ENCODE measurements at places on chromosomes 12 and 14. TPM values are rescaled to one million over a fixed set of nuclear protein-coding genes. Genes with fewer than 3 reads are reported as not detected.

GRCh38 chr12:48826209-48826855 is 8.0 kb downstream of the CACNB3 start:
- no peak for DNase-seq

Gene BBS10
- total RNA-seq, result 3.7 TPM

GRCh38 chr12:124837958-124838803 is 25.5 kb downstream of the SCARB1 start:
- DNase-seq, result no peak

DNA sequence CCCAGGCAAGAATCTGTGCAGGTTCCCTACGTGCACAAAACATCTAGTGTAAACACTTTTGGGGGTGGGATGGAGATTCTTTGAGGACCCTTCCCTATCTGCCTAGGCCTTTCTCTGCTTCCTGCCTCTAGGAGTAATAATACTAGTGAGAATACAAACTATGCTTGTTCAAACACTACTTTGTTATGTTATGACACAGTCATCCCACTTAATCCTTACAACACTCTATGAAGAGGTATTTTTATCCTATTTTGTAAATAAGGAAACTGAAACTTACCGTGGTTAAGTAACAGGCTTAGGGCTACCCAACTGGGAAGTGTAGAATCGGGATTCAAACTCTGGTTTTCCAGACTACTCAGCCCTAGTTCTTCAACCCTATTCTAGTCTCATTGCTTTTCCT is 96.5 kb downstream of the KCNA5 start:
- no peak for DNase-seq

- DNase-seq, result no peak
Measured at GRCh38 chr14:51449681-51450080, 202.0 kb upstream of the FRMD6 start.

DNA sequence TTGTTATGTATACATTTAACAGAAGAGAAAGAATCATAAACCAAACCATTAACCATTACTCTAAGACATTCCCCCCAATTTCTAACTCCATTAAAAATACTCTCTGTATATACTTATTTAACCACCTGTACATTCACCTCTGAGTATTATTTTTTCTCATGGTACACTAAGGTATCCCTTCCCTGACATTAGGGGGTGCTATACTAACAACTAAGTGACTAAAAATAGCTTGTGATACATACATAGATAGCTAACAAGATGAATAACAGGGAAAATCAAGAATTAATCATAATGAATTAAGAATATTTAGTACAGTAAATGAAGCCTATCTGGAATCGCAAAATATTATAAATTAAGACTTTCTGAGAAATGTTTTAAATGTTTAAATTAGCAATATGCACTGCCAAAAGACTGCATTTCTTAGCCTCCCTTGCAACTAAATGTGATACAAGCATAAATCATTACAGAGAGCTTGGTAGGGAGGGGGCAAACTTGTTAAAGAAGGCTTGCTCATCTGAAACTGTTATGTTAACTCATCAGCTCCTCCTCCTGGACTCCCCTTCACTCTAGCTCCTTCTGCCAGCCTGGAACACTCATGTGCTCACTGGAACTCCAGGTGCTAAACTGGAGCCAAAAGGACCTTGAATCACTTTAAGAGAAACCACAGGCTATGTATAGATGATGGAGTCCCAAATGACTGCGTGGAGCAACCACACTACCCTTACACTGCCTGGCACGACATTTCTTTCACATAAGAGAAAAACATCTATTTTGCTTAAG is 14.9 kb downstream of the C2CD5 start:
- no peak for DNase-seq

Gene GCH1
- 35.4 TPM for total RNA-seq

DNA sequence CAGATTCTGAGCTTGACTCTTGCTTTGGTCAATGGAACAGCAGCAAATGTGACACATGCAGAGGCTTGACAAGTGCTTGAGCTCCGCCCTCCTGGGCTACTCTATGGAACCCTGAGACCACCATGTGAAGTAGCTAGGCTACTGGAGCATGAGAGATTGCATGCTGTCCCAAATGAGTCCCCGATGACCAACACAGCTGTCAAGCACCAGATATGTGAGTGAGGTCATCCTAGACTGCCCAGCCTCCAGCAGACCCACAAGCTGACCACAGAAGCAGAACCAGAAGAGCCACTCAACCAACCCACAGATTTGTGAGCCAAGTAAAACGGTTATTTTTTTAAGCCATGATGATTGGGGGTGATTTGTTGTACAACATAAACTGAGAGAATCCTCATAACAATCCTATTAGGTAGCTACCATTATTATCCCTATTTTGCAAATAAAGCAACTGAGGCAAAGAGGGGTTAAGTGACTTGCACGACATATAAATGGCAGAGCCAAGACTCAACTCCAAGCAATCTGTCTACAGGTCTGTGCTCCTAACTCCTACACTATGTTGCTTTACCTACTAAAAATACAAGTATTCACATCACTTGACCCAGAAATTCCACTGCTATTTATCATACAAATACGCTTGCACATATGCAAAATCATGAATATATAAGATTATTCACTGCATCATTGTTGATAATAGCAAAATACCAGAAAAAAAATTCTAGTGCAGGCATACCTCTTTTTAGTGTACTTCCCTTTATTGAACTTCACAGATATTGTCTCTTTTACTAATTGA is 136.2 kb downstream of the NDUFA12 start:
- DNase-seq, result no peak

DNA sequence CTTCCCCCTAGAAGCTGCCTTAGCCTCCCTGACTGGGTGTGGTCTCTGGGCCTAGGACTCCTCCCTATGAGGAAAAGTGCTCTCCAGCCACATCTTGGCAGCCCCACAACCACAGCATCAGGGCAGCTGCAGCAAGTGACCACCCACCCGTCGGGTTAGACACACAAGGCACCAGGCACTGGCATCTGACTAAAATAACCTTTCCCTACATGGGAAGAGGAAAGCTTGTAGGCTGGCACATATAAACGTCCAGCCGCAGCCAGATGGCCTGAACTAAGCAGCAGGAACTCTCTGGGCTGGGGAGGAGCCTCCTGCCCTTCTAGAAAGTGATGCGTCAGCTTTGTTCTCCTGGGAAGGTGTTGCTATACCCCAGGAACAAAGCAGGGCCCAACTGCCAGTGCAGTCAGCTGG is 328.7 kb downstream of the DPF3 start:
- no peak for DNase-seq

GRCh38 chr14:89182326-89182725 is 234.7 kb downstream of the FOXN3 start:
- DNase-seq, result no peak

Gene RD3L
- total RNA-seq, result not detected

DNA sequence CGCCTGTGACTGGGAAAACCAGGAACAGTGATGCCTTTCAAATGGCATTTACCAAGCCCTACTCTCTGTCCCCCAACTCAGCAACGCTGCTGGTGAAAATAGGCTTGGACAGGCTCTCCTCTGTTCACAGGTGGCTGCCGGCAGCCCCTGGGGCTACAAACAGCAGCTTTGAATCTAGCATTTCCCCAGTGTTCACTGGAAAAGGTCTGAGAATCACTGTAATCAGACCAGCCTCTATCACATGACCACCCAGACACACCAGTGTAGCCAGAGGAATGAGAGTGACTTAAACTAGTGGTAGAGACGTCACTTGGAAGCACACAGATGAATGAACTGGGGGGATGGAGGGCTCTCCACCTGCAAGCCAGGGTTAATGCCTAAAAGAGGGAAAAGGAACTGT is 151.8 kb downstream of the FOXN3 start:
- no peak for DNase-seq

DNA sequence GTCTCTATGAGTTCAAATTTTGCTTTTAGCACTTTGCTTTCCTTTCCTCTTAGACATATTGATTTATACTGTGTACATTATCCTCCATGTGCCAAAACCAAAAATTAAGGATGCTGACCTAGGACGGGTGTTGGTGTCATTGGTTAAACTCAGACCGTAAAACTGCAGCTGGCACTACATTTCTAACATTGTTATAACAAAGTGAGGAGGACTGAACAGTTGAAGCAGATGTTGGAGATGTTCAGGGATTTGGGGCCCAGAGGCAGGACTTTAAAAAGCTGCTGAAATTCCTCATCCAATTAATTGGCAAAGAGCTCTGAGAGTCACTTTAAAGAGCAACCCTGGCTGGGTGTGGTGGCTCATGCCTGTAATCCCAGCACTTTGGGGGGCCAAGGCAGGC is 72.4 kb downstream of the TMTC1 start:
- DNase-seq, result no peak

Gene NEUROD4
- total RNA-seq, result not detected

Gene EMP1
- 3.1 TPM for total RNA-seq

GRCh38 chr14:87049950-87050349 is 943.0 kb downstream of the GALC start:
- DNase-seq, result peak; percentile 9

DNA sequence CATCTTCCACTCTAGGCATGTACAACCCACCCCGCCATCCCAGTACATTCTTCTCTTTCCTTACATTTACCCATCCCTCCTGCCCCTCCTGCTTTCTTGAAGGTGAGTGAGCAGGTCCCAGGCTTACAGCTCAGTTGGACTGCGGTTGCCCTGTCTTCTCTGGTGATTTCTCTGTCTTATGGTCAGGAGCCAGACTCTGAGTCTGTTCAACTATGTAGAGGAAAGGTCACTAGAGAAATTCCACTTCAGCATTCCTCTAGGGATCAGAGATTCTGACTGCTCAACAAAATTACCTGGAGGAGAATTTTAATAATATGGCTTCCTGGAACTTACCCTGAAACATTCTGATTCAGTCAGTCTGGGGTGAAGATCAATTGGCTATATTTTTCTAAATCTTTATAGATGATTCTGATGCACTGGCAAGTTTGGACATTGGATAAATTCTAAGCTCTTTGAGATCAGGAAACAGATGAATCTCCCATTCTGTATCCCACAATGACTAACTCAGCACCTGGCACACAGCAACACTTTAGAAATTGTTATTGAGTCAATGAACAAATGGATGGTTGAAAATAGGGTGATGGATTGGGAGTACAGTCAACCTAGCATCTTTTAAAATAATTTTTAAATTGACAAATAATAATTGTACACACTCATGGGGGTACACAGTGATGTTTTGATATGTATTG is 128.6 kb upstream of the HIF1A start:
- no peak for DNase-seq

DNA sequence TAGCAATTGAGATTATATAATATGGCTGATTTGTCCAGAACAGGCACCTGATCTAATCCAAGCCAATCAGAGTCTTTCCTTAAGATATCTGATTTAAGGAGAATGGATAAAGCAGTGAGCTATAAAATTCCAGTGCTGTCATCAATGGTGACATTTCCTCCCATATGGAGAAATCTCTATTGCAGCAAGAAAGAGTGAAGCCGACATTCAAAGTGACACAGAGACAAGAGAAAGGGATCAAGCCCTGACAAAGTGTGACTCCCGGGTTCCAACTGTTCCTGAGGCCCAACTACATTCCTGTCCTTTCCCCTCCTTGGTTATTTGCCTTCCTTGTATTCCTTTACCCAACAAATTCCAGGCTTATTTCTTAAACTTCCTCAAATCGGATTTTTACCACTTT is 430.0 kb upstream of the SOX5 start:
- DNase-seq, result no peak

- no peak for DNase-seq
Measured at GRCh38 chr12:116143909-116144308, 133.6 kb downstream of the MED13L start.

- DNase-seq, result peak; percentile 93
Measured at GRCh38 chr12:47391566-47391965, 311.8 kb upstream of the AMIGO2 start.

DNA sequence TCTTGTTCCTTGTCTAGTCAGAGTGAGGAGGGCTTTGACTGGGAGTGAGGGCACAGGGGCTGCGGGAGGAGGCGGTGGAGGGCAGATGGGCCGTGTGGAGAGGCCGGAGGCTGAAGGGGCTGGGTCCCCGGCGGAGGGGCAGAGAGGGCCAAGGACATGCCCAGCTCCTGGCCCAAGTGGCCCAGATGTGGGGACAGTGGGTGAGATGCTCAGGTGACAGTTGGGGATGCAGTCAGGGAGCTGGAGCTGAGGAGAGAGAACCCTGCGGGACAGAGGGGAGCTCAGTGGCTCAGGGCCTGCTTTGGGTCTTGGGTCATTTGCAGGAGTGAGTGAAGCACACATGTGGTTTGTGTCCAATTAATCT is 26.5 kb upstream of the PLD4 start:
- no peak for DNase-seq

Gene PPM1A
- 40.0 TPM for total RNA-seq
